ENCODE measurements at places on chromosomes 3 and 15.

DNA sequence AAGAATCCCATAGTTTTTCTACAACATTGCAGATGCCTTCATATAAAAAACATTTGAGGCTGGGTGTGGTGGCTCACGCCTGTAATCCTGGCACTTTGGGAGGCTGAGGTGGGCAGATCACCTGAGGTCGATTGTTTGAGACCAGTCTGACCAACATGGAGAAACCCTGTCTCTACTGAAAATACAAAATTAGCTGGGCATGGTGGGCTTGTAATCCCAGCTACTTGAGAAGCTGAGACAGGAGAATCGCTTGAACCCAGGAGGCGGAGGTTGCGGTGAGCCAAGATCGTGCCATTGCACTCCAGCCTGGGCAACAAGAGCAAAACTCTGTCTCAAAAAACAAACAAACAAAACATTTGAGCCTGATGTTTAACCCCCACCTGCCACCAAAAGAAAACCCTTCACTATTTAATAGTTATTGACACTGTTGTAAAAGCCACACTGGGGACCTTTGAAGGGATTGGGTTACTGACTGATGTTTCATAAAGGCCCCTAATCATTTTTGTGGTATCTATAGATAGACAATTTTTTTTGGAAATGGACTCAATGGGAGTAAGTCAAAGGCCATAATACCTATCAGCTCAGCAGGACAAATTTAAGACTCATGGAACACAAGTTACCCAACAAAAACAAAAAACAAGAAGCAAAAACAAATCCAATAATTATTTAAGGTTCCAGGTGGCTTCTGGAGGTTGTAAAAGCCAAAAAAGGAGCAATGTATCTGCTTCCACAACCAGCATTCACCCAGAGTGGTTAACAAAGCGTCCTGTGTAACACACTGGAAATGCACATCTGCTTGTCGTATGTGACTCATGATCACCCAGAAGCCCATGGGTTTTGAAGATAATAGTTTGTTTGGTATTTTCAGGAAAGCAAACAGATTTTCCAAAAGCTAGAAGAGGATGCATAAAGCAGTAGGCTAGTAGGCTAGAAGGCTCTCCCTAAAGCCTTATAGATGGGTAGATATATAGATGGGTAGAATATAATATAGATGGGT is 41.2 kb downstream of the CDCP1 start:
- no peak for DNase-seq

- no peak for DNase-seq
Observed at GRCh38 chr15:93035092-93035915, 53.7 kb downstream of the RGMA start.

DNA sequence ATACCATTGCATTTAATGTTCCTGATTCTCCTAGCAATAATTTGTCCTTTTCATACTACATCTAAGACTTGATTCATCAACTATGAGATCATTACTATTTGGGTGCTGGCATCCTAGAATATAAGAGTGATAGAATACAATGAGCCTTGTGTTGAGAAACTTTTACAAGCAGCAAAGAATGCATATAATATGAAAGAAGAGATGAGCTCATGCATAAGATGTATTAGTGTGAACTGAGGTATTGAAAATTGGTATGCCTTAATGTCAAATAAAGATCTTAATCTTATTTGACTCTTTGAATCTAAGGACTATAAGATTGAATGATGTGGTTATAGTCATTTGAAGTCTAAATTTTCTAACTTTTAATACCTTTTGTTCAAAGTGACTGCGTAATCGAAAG is 220.0 kb upstream of the ARHGEF26 start:
- no peak for DNase-seq

- DNase-seq: peak; percentile 73
Observed at GRCh38 chr15:88484682-88485331, 17.3 kb downstream of the MRPS11 start.

DNA sequence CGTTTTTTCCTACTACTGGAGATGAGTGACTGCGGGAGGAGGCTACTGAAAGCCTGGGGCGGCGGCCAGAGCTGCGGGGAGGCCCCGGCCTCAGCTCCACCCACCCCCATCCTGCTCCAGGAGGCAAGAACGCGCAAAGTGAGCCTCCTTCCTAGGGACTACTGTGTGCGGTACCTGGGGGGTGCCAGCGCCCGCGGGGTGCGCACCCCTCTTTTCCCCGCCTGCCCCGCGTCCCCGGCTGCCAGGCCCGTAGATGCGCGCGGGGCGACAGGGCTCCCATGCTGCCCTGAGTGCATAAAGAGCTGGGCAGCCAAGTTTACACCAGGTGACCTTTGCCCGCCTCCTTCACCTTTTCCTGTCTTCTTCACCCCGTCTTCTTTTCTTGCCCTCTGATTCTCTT is 2.5 kb upstream of the USF3 start:
- DNase-seq: peak; percentile 69

DNA sequence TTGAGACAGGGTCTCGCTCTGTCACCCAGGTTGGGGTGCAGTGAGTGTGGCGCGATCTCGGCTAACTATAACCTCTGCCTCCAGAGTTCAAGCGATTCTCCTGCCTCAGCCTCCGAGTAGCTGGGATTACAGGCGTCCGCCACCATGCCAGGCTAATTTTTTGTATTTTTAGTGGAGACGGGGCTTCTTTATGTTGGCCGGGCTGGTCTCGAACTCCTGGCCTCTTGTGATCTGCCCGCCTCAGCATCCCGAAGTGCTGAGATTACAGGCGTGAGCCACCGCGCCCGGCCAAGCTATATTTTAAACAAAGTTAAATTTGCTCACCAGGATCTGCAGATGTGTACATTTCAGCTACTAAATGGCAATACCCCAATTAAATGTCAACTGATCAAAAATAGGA is 1.1 kb upstream of the C3orf38 start:
- DNase-seq: no peak
